ENCODE measurements at places on chromosomes 13 and 19. TPM values are rescaled to one million over a fixed set of nuclear protein-coding genes. Genes with fewer than 3 reads are reported as not detected.

ADM5 gene
- total RNA-seq, result 4.4 TPM

LIM2 gene
- total RNA-seq, result not detected

GRIN3B gene
- not detected for total RNA-seq

- DNase-seq, result peak; percentile 79
These were observed 9.4 kb downstream of the SIRT6 start for GRCh38 chr19:4172861-4173473.

DNA sequence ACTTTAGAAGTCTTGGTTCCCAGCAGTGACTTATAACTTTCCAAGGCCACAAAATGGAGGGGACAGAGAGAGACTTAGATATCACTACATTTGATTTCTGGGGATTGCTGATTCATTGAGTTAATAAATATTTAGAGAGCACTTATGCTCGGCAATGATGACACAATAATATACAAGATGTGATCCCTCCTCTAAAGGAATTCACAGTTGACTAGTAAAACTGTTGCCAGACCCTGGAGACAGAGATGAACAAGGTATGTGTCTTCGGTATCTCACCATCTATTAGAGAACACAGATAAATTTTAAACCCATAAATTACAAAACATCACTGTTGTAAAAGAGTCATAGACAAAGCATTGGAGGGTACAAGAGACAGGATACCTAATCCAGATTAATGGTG lies 437.5 kb downstream of the FOXO1 start:
- no peak for DNase-seq

DNA sequence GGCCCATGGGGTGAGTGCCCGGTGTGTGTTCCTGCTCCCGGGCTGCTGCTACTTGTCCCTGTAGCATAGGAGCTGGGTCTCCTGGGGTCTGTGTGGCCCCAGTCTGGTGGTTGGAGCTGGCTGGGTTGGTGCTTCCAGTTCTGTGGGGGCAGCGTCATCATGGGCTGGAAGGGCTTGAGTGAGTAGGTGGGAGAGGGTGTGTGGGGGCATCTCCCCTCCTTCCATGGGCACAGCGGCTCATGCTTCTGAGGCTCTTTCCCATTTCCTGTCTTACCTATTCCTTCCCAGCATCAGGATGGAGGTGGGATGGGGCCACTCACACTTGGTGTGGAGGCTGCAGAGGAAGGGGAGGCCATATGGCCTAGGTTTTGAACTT lies 8.0 kb upstream of the EPN1 start:
- DNase-seq, result no peak

DNA sequence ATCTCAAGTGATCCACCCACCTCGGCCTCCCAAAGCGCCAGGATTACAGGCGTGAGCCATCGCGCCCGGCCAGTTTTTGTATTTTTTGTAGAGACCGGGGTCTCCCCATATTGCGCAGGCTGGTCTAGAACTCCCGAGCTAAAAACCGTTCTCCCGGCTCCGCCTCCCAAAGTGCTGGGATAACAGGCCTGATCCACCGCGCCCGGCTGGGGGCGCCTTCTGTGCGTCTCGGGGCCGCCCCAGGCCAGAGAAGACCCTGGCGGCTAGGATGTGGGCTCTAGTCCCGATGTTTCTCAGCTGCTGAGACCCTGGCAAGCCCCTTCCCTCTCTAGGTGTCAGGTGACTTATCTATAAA lies 3.6 kb downstream of the ARHGAP45 start:
- no peak for DNase-seq

DNA sequence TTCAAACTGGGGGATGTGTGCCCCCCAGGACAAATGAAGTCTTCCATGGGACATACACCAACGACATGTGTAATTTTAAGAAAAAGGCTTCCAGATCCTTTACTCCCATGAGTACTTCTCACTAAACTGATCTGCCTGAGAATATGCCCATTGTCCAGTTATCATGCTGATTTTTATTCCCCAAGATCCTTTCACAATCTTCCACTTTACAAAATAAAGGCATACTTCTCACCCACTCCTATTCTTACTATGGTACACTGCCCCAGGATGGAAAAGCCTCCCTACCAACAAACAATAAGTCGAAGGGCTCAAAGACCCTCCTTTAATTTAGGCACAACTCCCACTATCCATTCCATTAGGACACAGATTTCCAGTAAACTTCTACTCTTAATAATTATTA lies 3.5 kb downstream of the SPART start:
- DNase-seq, result no peak

DNA sequence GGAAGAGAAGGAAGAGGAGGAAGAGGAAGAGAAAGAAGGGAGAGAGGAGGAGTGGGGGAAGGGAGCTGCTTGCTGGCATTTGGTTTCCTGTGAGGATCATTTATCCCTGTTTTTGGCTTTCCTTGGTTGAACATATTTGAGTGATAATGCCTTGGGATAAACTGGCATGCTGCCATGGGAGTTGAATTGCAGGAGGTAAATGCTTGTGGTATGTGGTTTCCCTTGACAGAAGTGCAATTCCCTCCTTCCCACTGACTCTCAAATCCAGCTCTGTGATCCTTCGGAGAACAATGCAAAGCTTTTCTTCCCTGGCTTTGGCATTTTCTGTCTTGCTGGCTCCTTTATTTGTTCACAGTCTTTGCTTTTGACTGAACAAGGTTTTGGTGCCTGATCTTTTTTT lies 27.2 kb upstream of the CBY2 start:
- no peak for DNase-seq

All from activated CD8-positive, alpha-beta T cell treated with anti-CD3 and anti-CD28 coated beads, Interleukin-2, amount 10 ng/mL, durations not matched to agents 7 days and 5 days (primary cell).